T-helper 2 cell (primary cell): ENCODE measurements at places on chromosomes 5 and 9.

GRCh38 chr9:72681283-72681630 is 159.8 kb downstream of the TMC1 start:
- no peak for DNase-seq

DNA sequence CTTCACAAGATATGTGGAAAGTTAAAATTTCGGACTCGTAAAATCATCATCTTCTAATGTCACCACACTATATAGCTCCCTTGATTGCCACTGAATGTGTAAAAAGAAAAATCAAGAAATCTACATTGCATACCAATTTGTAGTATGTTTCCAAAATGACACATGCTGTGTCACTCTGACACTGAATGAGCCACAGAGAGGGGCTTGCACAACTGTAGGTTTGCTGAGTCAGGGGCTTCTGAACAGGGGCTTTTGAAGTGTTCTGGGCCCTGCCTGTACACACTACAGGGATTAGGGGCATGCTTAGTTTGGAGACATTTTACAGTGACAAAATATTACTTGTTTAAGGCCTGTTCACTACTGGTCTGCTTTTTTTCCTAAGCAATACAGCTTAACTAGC is 234.4 kb upstream of the GRAMD2B start:
- no peak for DNase-seq

- DNase-seq: no peak
Measured at GRCh38 chr5:100841358-100842076, 61.6 kb downstream of the ST8SIA4 start.

DNA sequence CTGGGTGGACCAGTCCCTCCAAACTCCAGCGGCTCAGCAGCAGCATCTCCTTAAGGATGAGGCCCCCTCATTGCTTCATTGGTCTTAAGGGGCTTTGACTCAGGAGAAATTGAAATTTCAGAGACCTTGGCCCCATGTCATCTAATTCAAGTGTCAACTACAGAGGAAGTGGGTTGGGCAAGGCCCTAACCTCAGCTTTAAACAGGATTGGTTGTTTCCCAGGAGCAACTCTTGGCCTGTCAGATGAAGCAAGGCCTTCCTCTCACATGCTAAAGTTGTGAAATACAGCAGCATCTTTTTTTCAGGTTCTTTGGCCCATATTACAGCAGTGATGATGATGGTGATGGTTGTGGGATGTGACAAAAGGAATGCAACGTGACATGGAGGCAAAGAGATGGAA is 348.3 kb downstream of the ICE1 start:
- DNase-seq: no peak

DNA sequence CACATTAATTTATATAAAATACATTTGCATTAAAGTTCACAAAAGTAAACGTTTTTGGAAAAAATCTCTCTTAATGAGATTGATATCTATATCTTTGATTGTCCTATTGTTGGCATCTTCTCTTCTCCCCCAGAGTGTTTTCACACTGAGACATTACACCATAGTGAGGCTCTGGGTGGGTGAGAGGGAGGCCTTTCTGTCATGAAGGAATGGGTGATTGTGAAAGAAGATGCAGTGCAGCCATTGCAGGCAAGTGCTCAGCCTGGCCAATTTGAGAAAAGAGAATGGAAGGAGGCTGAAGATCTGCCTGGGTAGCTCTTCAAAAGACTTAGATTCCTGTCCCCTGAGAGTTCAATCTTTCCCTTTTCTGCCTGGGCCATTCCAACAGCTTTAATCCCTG is 140.8 kb downstream of the SLC12A2 start:
- no peak for DNase-seq

DNA sequence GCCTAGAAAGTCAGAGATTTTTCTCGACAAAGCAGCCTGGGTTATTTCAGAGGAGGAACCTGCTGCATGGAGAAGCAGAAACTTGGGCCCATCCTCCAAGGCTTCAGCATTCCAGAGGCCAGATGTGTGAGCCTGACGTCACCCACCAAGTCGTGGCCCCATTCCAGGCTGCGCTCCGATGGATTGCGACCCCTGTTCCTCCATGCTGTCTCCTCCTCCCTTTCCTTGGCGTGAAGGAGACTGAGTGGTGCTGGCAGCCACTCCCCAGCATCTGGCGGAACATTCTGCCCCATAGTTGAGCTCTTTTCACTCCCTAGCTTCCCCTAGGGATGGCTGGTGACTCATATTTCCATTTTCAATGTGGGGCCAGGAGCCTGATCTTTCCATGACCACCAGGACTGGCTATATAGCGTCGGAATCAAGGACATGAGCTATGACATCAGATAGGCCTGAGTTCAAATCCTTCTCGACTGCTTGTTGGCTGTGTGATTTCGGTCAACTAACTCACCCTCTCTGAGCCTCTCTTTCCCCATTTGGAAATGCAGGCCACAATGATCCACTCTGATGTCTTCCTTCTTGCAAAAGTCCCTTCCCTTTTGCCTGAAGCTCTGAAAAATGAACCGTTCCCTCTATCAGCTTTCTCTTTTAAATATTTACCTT is 24.5 kb upstream of the DUSP1 start:
- no peak for DNase-seq

DNA sequence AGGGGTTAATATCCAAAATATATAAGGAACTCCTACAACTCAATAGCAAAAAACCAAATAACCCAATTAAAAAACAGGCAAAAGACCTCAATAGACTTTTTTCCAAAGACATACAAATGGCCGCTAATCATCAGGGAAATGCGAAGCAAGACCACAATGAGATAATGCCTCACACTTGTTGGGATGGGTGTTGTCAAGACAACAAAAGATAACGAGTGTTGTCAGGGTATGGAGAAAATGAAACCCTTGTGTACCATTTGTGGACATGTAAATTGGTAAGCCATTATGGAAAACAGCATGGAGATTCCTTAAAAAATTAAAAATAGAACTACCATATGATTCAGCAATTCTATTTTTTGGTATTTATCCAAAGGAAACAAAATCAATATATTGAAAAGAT is 620.2 kb downstream of the ACTL7B start:
- DNase-seq: no peak

GRCh38 chr5:28575368-28575767 is 1537.0 kb upstream of the CDH9 start:
- DNase-seq: no peak

DNA sequence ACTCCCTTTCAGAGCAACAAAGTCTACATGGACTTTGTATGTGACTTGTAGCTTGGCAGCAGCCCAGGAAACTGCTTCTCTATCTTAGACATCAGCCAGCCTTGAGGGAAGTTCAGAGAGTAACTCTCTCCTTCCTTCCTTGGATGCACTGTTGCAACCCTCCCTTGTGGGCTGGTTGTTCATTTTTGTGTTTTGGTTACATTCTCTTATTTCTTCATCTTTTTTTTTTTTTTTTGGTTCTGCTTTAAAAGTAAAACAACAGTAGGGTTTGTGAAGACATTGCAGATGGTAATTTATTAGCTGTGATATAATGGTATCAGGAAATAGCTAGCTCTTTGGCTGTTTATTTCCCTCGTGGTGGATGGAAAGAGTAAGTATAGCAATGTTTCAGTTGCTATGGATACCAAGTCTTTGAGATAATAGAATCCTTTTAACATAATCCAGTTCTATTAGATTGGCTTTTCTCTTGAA is 97.9 kb upstream of the MAMDC2 start:
- no peak for DNase-seq

GRCh38 chr5:63255594-63255993 is 677.0 kb downstream of the LRRC70 start:
- DNase-seq: no peak

- no peak for DNase-seq
Measured at GRCh38 chr5:137754961-137755762, 999 bp upstream of the HNRNPA0 start.
